Activated CD8-positive, alpha-beta memory T cell treated with anti-CD3 and anti-CD28 coated beads for 24 hours (primary cell): ENCODE measurements at places on chromosomes 11 and 22.

DNA sequence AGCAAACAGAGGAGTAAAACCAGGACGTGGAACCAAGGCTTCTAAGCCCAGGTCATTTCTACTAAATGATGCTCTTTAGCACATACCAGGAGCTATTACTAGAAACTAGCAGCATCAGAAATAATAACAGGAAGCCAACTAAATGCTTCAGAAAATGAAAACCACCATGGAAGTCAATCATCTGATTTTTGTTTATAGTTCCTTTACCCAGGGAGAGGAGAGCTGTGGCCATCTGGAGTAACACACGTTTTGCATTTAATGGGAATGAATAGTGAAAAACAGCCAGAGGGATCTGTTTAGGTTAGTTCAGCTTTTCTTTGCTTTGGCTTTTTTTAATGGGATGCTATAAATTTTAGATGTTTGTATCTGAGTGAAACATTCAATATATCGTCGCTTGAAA lies 250.7 kb upstream of the ARHGAP20 start:
- DNase-seq: no peak

DNA sequence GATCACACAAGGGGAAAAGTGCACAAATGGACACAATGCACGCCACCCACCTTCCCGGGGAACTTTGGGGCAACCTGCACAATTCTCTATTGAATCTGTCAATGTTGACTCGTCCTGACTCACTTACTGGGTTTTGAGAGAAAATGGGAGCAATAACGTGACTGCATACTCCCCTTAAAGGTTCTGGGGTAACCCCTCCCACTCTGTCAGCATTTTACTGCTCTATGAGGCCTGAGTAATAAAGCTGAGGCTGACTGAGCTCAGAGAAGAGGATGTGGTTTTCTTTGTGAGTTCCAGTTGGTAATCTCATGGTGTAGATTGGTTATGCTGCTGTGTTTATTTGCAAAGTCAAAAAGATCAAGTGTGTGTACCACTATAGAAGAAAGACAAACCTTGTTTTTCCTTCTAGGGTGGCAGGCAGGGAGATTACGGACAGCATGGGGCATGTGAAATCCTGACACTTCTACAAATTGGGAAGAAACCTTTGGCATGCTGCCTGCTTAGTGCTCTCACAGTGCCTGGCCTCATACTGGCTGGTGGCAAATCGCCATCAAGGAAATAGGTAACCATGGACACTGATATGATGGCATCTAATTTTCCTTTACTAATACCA lies 16.1 kb upstream of the APOA1 start:
- DNase-seq: peak; percentile 73

DNA sequence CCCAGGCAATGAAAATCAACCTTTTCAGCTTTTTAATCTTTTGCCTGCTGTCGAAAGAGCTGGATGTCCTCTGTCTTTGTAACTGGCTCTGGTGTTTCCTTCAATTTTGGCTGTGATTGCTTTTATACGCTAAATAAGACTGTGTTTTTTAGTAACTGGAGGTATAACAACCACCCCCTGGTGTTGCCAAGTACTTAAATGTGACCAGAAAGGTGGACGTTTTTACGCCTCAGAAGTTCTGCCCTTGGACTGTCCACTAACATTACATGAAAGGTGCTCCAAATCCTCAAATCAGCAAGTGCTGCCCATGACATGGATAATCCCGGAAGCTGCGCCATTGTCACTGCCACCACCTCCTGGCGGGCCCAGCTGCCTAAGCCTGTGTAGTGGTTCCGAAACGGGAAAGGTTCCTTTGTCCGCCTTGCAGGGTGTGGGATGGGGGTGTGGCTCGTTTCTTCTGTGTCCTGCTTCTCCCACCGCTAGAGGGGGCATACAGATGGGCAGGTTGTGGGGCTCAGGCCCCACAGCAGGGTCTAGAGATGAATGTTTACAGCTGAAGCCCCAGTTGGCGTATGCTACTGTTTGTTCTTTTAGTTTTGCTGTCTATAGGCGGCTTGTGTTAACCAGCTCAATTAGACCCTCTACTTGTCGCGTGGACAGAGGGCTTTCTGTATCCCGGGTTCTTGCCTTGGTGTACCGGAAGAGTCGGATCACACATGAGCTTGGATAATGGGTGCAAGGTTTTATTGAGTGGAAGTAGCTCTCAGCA lies 82.2 kb upstream of the SEPTIN5 start:
- no peak for DNase-seq

- DNase-seq: no peak
These were observed 90.0 kb downstream of the BCR start for GRCh38 chr22:23270212-23270733.

DNA sequence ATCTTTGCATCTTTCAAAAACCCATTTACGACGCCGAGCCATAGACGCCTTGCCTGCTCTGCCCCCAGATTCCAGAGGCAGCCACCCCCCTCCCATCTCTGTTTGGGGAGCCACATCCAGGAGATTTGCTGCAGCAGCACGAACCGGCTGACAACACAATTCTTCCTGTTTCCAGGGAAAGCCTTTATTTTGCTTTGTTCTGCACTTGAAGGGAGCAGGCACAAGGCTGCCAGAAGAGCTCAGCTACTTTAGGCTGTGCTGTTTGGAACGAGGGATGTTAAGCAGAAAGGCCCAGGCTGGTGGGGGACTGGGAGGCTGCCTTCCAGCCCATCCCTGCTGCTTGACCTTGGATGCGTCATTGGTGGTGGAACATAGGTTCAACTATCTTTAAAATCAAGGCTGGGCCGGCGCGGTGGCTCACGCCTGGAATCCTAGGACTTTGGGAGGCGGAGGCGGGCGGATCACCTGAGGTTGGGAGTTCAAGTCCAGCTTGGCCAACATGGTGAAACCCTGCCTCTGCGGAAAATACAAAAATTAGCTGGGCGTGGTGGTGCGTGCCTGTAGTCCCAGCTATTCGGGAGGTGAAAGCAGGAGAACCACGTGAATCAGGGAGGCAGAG lies 243.9 kb downstream of the MIAT start:
- DNase-seq: no peak
